ENCODE measurements at places on chromosomes 1 and 21.

GRCh38 chr1:29956349-29957030 lies 720.2 kb downstream of the PTPRU start:
- DNase-seq: no peak

- DNase-seq: no peak
Measured at GRCh38 chr1:60746278-60746791, 336.0 kb upstream of the NFIA start.

GRCh38 chr1:44263568-44264450 lies 50.5 kb downstream of the DMAP1 start:
- no peak for DNase-seq

- DNase-seq: no peak
Measured at GRCh38 chr1:191669629-191670028, 488.6 kb upstream of the RGS18 start.

DNA sequence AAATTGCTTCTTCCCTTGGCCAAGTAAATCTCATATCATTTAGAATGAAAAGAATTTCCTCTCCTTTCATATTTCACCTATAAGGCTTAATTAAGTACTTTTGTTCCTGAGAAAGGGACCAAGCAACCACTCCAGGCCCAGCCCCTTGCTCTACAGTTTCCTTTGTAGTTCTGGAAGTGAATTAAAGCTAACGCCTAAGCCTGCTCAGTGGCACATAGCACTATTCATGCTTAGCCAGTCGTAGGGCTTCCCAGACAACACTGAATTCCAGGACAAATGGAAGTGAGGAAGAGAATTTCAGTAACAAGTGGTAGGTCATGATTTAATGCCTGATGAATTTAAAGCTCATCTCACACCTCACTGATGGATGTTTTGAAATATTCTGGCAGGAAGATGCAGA lies 73.3 kb downstream of the RPAP2 start:
- DNase-seq: no peak

GRCh38 chr1:96290801-96291200 lies 430.8 kb upstream of the PTBP2 start:
- DNase-seq: no peak

DNA sequence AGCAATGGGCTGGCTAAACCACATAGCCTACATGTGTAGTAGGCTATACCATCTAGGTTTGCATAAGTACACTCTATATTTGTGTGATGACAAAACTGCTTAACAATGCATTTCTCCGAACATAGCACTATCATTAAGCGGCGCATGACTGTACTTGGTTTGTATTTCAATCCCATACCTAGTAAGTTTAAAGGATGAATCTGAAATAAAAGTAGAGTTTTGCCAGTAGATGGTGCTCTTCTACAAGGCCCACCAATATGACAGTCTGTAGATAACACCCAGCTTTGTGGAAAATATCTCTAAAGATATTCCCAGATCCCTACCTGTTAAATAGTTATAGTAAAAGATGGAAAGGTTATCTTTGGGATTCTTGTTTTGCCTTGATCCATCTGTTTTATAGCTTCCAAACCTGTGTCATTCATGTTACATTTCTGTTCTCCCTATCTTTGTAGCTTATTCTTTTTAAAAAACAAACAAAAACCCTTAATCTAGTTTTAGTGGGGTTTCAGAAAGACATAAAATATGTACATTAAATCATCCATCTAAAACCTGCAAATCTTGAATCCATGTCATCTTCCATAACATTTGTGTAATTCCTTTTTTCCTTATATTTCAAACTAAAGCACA lies 33.9 kb upstream of the ASPM start:
- no peak for DNase-seq

- DNase-seq: no peak
Measured at GRCh38 chr1:238778113-238778512, 608.3 kb upstream of the CHRM3 start.

DNA sequence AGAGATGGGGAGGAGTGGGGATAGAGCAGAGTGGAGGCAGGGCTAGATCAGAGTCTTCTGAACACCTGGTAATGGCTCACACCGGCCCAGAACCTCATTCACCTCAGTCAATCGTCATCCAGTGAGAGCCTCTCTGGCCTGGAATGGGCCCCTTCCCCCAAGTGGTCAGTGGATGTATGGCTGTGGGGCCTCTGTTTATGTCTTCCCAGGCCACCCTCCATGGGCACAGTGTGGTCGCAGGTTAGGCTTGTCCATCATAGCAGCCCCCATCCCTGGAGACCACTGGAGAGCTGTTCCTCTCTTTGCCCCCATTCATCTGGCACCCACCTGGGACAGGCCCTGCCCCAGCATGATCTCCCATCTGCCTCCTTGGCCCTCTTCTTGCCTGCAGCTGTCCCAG lies 29.6 kb upstream of the TENT5C start:
- DNase-seq: no peak
